Epithelial cell of prostate (primary cell): ENCODE measurements at places on chromosomes 6 and 20.

DNA sequence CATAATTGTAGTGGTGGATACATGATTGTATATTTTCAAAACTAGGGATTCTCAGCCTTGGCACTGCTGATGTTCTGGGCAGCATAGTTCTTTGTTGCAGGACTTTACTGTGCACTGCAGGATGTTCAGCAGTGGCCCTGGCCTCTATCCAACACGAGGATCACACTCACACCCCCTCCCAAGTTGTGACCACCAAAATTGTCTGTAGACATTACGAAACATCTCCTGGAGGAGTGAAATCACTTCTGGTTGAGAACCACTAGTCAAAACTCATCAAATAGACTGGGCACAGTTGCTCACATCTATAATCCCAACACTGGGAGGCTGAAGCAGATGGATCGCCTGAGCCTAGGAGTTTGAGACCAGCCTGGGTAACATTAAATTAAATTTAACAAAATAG lies 123.1 kb upstream of the CDYL start:
- no peak for DNase-seq

GRCh38 chr20:10430704-10431103 lies 3.3 kb downstream of the MKKS start:
- no peak for DNase-seq

- no peak for DNase-seq
These were observed 236.9 kb downstream of the QKI start for GRCh38 chr6:163651426-163651825.

DNA sequence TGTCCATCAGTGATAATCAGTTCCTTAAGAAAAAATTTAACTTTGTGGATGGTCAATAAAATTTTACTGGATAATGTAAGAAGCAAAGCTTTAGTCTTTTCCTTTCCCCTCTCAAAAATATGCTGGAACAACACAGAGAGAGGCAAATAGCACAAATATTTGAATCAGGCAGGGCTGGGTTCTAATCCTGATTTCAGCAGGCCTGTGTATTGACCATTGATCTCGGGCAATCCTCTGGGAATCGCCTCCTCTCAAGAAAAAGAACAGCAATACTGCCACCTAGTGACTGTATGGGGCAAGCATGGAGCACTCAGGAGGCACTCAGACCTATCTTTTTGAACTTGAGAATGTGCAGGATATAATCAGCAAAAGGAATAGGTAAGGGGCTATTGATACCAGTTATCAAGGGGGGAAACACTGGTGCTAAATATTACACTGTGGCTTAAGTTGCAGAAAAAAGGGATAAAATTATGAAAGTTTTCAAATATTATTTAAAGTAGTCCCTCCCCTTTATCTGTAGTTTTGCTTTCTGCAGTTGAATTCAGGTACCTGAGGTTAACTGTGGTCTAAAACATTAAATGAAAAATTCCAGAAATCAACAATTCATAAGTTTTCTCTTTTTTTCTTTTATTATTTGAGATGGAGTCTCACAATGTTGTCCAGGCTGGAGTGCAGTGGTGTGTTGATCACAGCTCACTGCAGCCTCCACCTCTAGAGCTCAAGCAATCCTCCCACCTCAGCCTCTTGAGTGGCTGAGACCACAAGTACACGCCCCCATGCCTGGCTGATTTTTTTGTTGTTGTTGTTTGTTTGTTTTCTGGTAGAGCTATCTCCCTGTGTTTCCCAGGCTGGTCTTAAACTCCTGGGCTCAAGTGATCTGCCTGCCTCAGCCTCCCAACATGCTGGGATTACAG lies 91.8 kb upstream of the NHSL1 start:
- peak; percentile 10 for DNase-seq

GRCh38 chr6:38443352-38444144 lies 196.2 kb downstream of the BTBD9 start:
- no peak for DNase-seq

GRCh38 chr6:153634416-153634815 lies 404.6 kb upstream of the OPRM1 start:
- no peak for DNase-seq

GRCh38 chr6:152112491-152113261 lies 305.2 kb downstream of the ESR1 start:
- DNase-seq: no peak
